Activated T-cell treated with anti-CD3 and anti-CD28 coated beads, Interleukin-2, amount 50 U/mL, for 24 hours (primary cell): ENCODE measurements at places on chromosomes 3 and 15.

GRCh38 chr15:86201313-86202008, 121.8 kb downstream of the AGBL1 start:
- DNase-seq, result no peak

DNA sequence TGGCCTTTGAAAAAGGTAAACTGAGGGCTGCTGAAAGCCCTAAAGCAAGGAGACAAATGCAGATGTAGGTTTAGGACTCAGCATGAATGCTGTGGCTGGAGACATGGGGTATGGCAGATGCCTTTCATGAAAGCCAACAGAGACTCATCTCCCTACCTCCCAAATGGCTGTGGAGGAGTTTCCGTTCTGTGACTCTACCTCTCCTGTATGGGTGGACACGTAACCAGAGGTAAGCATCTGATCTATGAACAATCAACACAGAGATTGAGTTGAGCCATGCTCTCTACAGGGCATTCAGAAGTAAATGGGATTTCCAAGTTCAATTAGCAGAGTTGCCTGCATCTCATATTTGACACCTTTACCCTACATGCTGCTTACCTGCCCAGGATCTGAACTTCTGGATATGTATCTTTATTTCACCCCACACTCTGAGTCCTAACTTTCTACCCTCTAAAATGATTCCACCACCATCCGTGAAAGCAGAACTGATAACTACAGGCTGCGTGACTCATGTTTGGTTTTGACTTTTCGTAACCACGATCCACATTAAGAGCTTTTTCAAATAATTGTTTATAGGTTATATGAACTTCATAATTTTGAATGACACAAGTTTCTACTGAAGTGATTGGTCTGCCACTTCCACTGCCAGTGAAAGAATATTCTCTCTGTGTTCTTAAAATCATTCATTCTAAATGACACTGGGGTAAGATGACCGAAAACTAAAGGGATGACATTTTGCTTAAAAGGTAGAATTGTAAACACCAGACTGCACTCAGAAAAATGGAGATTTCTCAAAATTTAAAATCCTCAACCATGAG, 1058.7 kb downstream of the FHIT start:
- DNase-seq, result no peak

GRCh38 chr15:84950570-84951111, 31.0 kb upstream of the PDE8A start:
- no peak for DNase-seq

DNA sequence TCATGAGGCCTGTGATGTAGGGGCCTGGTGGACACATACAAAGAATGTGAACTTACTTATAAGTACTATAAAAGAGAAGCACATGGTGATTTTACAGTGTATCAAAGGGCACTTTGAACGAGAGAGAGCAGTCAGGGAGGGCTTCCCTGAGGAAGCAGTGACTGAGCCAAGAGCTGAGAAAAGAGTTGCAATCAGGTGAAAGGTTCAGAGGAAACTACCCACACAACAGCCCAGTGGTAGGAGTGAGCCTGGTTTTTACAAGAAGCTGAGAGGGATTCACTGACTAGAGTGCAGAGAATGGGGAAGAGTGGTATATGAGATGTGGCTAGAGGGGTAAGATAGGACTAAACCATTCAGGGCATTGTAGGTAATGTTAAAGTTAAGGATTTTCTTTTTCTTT, 57.1 kb downstream of the CALML4 start:
- no peak for DNase-seq

- DNase-seq, result no peak
These were observed 280.1 kb downstream of the LRTM1 start for GRCh38 chr3:54647721-54648120.

DNA sequence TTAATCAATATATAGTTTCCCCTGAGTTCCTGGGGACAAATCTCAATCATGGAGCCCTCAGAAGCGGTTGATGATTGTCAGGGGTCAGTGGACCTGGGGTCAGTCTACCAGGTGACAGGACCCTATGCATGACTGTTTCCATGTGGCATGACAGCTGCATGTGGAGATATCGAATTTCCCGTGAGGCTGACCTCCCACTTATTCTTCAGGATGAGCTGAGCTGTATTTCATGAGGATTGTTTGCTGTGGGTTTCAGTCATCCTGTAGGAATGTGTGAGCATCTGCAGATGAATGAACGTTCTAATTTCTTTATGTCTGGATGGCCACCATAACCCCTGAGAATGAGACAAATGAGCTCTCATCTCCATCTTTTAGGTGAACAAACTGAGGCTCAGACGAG, 93.0 kb upstream of the HES1 start:
- DNase-seq, result no peak

- DNase-seq, result peak; percentile 83
These were observed 519.1 kb downstream of the FOXP1 start for GRCh38 chr3:71064291-71064955.

DNA sequence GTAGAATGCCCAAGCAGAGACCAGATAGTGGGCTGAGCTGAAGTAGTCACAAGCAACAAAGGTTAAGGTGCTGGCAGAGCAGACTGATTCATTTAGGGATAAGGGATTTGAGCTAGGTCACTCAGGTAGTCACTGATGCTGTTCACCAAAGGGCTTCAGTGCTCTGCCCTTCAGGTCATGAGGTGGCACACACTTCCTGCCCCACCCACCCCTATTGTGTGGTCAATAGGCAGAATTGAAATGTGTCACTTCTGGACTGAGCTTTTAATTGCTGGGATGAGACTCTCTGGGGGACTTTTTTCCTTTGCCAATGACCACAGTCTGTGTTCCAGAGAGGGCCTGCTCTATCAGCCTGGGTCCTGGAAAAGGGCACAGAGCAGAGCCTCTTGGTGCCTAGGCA, 2.9 kb upstream of the DIS3L start:
- no peak for DNase-seq

- no peak for DNase-seq
These were observed 452.5 kb downstream of the RAP2B start for GRCh38 chr3:153614563-153614962.

GRCh38 chr3:106620646-106621045, 751.8 kb upstream of the CBLB start:
- no peak for DNase-seq

DNA sequence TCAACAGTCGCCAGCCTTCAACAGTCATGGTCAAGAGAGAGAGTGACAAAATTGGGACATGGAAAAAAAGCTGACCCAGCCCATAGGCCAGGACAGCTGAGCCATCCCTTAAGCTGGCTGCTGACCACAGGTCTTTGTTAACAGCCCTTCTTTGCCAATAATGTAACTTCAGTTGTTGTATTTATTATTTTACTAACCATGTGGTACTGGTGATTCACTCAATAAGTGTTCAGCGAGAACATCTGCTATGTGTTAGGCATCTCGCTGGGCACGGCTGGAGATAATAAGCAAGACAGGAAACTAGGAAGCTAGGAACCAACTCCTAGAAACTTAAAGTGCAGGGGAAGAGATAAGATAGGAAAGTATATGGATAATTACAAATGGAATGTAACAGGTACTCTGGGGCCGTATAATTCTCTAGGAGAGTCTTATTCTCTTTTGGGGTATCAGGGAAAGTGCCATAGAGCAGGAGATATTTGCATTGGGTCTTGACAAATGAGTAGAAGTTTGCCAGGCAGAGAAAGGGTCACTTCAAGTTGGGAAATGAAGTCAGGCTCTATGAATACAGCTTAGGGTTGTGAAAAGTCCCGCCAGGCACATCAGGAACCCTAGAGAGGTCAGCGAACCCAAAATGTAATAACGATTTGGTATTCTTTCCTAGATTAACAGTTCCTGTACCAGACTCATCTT, 84.0 kb upstream of the TRA2B start:
- no peak for DNase-seq

DNA sequence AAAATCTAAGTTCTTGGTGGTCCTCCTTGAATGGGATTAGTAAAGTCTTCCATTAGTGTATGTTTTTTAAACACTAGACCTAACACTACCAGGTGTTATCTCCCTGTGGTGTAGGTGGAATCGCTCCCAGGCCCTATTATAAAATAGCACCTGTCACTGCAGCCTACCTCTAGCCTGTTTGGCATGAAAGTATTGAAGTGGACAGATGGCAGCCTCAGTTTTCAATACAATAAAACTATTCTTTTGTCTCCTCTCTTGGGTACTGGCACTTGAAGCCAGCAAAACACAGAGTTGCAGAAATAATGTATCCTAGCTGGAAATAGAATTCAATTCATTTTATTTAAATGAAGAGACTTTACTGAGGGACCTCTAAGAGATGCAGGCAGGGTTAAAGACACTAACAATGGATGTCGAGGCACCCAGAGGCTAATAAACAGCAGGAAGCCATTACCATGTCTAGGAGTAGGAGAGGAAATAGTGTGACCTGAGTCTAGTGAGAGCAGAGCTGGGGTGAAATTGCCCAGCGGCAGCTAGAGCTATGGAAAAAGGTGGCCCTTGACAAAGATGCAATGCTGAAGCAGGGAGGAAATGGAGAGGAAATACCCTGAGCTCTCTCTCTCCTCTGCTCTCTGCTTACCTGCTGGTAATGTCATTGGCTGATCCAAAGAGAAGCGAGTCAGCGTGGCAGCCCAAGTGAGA, 49.1 kb upstream of the TMEM158 start:
- no peak for DNase-seq

DNA sequence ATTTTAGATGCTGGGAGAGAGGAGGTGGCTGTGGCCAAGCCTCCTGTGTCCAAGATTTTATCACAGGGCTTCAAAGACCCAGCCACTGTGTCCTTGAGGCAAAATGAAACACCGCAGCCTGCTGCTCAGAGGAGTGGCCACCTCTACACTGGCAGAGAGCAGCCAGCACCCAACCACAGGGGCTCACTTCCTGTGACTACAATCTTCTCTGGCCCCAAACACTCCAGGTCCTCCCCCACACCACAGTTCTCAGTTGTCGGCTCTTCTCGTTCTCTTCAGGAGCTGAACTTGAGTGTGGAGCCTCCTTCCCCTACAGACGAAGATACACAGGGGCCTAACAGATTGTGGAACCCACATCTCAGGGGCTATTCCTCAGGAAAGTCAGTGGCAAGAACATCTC, 45.6 kb downstream of the CDAN1 start:
- no peak for DNase-seq

GRCh38 chr3:168812234-168812633, 716.5 kb upstream of the GOLIM4 start:
- DNase-seq, result no peak

- DNase-seq, result no peak
These were observed 49.4 kb upstream of the SPTSSB start for GRCh38 chr3:161420746-161421145.

- peak; percentile 65 for DNase-seq
These were observed 79.0 kb upstream of the DCLK3 start for GRCh38 chr3:36843065-36844051.

- no peak for DNase-seq
These were observed 177.5 kb downstream of the RORA start for GRCh38 chr15:61051569-61052031.

- no peak for DNase-seq
These were observed 283.9 kb upstream of the LYSMD4 start for GRCh38 chr15:100017140-100017539.

DNA sequence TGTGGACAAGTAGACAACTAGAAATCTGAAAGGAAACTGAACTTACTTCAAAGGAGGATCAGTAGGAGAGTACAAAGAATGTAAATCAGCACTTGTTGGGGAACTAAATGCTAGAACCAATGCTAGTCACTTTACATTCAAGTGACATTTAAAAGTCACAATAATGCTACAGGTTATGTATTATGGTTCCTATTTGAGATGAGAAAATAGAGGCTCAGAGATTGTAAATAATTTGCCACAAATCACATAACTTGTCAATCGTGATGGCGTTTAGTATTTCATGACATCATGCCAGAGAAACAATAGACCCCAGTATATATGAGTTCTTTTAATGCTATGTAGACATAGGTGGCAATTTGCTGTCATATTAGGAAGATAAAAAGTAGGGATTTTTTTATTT, 467.8 kb upstream of the CBLB start:
- DNase-seq, result no peak

DNA sequence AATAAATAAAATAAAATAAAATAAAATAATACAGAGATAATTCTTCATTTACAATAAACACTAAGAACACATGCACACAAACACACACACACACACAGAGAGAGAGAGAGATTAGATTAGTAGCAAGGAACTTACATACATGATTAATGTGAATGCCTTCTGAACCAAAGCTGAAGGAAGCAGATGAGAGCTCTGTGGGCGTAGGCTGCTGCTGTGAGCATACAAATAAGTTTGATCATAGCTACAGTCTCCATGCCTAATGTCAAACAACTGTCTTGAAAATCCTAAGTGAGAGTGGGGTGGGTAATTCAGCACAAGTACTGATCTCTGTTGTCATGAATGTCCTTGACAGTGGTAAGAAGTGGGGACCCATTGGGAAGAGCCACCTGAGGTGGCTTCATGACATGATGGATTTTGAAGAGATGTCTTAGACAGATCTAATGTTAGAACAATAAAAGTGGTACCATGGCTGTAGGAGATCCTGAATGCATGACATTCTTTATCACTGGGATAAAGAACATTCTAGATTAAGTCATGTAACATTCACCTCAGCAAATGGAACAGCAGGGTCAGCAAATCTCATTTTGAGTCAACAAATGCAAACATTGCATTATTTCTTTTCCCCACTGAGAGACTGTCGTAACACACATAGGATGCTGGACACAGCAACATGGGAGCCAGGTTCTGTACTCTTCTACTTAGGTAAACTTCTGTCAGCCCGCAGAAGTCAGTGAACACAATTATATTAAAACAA, 46.2 kb downstream of the CHL1 start:
- no peak for DNase-seq

GRCh38 chr3:122627301-122627700, 49.9 kb downstream of the PARP15 start:
- DNase-seq, result no peak

- DNase-seq, result no peak
These were observed 44.5 kb upstream of the CCNL1 start for GRCh38 chr3:157204431-157204830.

DNA sequence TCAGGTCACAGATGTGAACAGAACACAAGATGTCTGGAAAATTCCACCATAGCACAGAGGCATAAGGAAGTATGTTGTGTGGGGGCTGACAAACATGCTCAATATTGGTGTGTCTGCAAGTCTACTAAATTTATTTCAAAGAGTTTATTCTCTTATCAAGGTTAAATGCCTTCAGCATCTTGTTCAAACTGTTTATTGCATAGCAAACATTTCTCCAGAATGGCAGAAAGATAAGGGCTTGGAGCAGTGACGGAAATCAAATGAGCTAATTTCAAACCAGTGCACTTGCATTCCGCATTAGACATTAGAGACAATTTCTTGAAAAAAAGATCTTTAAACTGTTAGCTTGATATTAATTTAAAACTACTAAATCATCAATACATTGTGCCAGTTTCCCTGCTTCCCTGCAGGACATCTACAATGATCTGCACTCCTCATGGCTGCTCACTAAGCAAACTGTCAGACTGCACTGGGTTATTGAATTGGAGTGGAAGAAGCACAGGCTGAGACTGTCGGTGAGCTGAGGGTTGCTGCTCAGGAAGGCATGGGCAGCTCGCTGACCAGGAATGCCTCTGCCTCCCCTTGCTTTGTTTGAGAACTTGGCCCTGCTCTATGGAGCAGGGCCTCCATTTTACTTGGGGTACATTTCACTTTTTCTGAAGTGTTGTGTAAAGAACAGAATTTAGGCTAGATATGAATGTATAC, 89.4 kb downstream of the KCNAB1 start:
- no peak for DNase-seq

- DNase-seq, result no peak
These were observed 4.6 kb downstream of the VPS8 start for GRCh38 chr3:184816614-184817013.
